ENCODE measurements at places on chromosomes 12 and 14. TPM values are rescaled to one million over a fixed set of nuclear protein-coding genes. Genes with fewer than 3 reads are reported as not detected.

The BDKRB2 gene
- total RNA-seq: not detected

The ZFYVE21 gene
- total RNA-seq: 19.3 TPM

The IRAK3 gene
- total RNA-seq: 0.30 TPM

The TAS2R14 gene
- 1.6 TPM for total RNA-seq

The MANSC4 gene
- not detected for total RNA-seq

The MYH6 gene
- not detected for total RNA-seq

The RNU4-1 gene
- total RNA-seq: 2,200 TPM

The ADAM20 gene
- total RNA-seq: 0.33 TPM

The CLEC4C gene
- total RNA-seq: not detected

The MLXIP gene
- 52.0 TPM for total RNA-seq

The EML5 gene
- 1.9 TPM for total RNA-seq

The MUCL1 gene
- not detected for total RNA-seq

The ZBTB39 gene
- total RNA-seq: 8.6 TPM

The RIPK3 gene
- total RNA-seq: 36.5 TPM

Data from activated naive CD4-positive, alpha-beta T cell treated with anti-CD3 and anti-CD28 coated beads, Interleukin-2, amount 10 ng/mL, durations not matched to agents 5 hours and 36 hours (primary cell).